ENCODE measurements at places on chromosomes 5 and 9.

DNA sequence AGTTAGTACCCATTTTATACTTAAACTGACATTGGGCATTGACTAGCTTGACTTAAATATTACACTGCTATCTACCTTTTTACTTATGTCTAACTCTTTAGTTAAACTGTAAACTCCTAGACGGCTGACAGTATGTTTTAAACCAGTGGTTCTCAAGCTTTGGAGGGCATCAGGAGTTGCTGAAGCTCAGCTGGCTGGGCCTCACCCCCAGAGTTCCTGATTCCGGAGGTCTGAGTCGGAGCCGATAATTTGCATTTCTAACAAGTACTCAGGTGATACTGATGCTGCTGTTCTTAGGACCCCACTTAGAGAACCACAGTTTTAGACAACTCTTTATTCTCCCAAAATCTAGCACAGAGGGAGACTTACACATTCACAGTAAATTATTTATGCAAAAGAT, 63.3 kb upstream of the PCA3 start:
- no peak for DNase-seq

GRCh38 chr9:14870090-14870489, 40.1 kb downstream of the FREM1 start:
- DNase-seq = no peak

DNA sequence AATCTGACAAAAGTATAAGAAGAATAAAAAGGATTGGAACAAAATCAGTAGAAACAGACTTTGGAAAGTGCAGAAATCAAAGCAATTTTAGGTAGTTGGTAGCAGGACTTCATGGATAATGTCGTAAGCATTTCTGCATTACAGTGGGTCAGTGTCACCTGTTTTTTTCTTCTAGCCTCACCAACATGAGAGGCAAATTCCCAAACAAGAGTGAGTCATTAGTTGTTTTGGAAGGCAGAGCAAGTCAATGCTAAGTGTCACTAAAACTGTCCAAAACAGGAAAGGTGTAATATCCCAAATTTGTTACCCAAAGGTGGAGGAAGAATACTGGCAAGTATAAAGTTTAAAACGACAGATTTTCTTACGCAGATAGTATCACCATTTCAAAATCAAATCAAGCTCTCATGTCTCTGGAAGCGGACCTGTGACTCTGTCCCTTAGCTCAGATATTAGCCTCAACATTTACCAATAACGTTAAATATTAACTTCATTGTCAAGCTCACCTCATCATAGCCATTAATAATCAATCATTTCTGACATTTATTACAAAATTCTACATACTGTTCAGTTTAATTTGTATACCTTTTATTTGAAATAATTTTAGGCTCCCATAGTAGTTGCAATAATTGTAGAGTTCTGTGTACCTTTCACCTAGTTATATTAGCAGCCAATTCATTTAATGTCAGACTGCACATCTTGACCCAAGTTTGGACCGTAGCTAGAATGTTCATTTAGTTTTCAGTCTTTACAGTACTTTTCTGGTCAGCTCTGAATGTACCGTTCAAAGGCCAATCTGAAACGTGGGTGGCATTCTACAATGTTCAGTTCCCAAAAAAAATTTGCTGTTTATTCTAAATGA, 901.2 kb upstream of the COX7C start:
- no peak for DNase-seq

DNA sequence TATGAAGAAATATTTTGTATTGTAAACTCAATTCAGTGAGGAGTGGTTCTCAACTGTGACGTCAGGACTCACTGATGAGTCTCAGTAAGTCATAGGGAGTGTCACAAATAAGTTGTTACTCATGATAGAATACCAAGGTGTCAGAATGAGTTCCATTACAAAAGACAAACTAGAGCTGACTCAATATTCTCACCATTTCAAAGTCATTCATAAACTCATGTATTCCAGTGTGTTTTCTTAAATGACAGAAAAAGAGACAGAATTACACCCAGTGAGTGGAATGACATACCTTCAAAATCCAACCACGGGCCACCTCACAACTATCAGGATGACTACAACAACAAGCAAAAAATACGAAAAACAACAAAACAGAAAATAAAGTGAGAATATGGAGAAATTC, 321.5 kb downstream of the ENC1 start:
- no peak for DNase-seq

DNA sequence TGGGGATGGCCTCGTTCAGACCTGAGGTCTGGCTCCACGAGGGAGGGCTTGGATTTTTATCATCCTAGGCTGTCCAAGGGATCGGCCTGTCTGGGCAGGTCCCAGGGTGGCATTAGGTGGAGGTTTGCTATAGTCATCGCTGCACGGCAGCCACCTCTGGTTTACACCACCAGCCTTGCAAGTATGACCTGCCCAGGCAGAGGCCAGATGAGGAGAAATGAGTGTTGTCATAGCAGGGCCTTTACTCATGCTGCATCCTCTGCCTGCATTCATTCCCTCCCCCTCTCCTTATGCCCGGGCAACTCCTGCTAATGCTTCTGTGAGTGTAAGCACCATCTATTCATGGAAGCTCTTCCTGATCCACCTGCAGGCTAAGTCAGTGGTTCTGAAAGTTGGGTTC, 15.3 kb upstream of the NDST1 start:
- no peak for DNase-seq

GRCh38 chr5:122228728-122229392, 83.2 kb upstream of the SNCAIP start:
- DNase-seq = no peak

DNA sequence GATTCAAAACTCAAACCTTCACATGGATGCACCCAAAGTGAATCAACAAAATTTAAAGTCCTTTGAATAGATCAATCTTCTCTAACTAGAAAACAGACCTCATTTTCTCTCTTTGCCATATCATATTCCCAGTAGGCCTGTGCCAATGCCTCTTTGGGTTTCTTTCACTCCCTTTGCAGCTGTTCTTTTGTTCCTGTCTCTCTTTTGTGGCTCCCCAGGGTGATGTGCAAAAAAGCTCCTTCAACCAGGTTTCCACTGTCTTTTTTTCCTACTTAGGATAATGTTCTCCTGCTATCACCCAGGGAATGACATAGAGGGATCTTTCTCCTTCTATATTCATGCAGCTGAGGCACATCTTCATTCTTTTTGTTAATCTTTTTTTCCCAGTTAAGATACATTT, 54.6 kb downstream of the MARCHF3 start:
- DNase-seq = no peak

- no peak for DNase-seq
These were observed 128.4 kb downstream of the SNX18 start for GRCh38 chr5:54645882-54646355.

DNA sequence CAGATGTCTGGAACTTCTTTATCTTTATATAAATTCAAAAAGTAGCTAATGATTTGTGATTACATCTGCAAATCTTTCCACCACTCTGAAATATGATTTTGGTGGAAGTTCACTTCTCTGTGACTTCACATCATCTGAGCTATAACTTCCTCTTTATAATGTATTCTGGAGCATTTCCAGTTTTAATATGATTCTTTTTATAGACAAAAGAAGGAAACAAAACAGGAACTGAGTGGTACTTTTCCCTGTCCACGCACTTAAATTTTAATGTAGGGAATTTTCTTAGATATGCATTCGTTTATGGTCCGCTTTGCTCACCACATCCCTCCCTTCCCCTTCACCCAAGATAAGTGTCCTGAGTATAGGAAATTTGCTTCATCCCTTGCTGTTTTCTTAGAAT, 333.5 kb downstream of the CHSY3 start:
- DNase-seq = no peak

GRCh38 chr5:72709341-72709740, 107.1 kb upstream of the TNPO1 start:
- DNase-seq = no peak

DNA sequence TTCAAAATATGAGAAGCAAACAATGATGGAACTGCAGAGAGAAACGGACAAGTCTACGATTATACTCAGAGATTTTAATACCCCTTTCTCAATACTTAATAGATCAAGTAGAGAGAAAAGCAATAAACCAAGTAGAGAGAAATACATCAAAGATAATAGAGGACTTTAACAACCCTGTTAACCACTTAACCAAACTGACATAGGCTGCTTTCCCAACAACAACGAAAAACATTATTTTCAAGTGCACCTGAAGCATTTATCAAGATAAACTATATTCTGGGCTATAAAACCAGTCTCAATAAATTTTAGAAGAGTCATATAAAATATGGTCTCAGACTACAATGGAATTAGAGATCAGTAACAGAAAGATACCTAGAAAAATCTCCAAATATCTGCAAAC, 67.4 kb downstream of the GNAQ start:
- DNase-seq = no peak

DNA sequence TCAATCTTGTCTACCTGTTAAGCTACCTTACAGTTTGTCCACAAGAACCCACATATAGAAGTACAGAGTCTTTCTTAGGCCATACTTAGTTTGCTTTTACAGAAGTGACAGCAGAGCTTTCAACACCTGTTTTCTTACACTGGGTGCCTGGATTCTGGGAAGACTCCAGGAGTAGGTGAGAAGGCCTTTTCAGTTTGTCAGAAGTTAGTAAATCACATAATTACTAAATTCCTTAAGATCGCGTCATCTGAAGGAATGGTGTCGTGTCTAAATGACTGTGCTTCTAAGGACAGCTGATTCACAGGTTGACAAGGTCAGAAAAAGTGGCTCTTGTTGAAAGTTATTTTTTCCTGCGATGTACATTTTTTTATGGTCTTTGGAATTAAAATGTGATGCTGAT, 97.0 kb upstream of the FAM120A start:
- DNase-seq = no peak

- no peak for DNase-seq
These were observed 1.2 kb upstream of the BTF3 start for GRCh38 chr5:73496984-73497457.

DNA sequence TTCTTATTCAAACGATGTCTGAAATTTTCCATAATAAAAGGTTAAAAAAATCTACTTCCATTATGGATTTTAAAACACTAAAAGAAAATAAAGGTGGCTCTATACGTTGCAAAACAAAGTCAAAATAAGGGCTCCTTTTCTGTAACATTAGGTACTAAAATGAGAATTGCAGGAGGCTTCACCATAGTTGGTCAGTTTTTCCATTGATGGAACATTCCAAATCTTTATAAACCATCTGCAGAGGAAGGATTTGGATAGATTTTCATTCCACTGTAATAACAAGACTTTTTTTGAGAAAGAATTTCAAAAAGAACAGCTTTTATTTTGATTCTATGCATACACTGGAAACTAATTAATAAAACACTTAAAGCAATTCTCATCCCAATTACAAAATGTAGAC, 145.6 kb downstream of the LURAP1L start:
- DNase-seq = no peak

- DNase-seq = no peak
These were observed 52.3 kb downstream of the UGCG start for GRCh38 chr9:111948951-111949350.

- DNase-seq = peak; percentile 35
These were observed 75.5 kb downstream of the MAPKAP1 start for GRCh38 chr9:125631391-125632085.

GRCh38 chr5:74636552-74636951, 4.0 kb downstream of the ENC1 start:
- DNase-seq = no peak

GRCh38 chr5:34460496-34460895, 195.6 kb upstream of the RAI14 start:
- no peak for DNase-seq

DNA sequence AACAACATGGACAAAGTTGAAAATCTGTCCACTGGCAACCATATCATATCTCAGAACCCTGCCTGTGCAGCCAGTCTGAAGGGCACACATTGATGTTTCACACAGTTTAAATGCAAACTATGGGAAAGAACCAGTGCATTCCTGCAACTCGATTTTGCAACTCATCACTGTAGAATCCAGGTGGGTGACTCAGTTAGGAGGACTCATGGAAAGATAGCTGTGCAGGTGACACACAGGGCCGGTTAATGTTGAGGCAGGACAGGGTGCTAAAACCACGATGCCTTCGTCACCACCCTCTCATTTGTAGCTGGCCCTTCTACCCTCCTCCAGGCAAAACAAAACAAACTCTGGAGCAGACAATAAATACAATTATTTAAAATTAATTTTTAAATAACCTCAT, 62.8 kb downstream of the TLE1 start:
- no peak for DNase-seq

DNA sequence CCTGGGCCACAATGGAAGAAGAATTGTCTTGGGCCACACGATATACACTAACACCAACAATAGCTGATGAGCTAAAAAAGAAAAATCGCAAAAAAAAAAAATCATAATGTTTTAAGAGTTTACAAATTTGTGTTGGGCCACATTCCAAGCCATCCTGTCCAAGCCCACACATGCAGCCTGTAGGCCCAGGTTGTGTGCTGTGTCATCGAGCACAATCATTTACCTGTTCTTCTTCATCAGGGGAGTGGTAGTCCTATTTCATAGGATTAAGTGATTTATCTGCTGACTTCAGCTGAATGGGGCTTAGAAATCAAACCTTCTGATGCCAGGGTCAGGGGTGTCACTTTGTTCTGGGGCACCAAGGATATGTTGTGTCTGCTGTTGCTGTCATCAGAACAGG, 44.6 kb upstream of the ELL2 start:
- DNase-seq = no peak

DNA sequence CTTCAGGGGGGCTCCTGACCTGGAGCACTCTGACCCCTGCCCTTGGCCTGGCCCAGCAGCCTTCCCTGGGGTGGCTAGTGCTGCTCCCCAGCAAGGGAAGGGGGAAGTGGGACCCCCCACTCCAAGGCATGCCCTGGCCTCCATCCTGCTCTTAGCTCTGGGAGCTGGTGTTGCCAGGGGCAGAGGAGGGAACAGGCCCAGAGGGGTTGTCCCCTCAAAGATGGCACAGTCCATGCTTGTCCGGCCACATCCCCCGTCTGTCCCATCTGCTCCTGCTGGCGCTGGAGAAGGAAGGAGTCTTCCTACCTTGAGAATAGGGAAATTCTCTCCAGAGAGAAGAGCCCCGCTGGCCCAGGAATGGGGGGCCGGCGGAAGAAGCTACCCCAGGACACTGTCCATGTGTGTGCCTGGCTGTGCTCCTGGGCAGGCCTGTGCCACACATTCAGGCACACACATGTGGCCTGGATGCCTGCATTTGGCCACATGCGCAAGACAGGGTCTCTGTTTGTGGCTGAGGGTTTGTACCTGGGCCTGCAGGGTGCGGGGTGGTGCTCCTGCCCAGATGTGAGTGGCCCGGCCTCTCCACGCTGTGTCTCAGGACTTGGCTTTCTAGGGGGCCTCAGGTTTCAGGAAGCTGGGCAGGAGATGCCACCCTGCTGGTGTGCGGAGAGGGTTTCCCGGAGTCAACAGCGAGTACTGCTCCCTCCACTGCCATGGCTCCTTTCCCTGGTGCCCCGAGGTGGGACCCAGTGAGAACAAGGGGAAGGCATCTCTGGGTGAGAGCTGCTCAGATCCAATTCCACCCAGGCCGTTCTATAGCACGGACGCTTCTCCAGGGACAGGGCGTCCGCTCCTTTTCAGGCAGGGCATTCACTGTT, 247.1 kb downstream of the PBX3 start:
- no peak for DNase-seq

DNA sequence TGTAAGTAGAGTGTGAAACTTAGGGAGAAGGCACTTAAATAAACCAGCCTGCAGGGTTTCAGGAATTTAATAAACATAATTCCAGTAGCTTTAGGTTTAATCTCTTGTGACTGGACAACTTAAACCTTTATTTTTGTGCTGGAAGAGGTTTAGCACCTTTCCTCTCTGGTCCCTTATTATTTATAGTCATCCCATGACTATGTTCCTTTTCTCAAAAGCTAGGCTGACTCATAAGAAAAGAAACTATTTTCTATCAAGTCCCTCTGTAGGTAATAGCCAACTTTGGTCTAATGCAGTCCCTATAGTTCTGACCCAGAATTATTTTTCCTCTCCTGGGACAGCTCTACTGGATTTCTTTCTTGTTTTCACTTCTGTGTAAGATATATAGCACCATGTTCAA, 588.9 kb downstream of the NR2F1-AS1 start:
- peak; percentile 6 for DNase-seq

- DNase-seq = no peak
These were observed 50.7 kb upstream of the SLC25A51 start for GRCh38 chr9:37954581-37954981.

All from smooth muscle cell of the brain vasculature (primary cell).